Psoas muscle (tissue), 8 donors: ENCODE measurements at places on chromosomes 5 and 9.

GRCh38 chr5:135231289-135231688 is 167.7 kb downstream of the MACROH2A1 start:
- no peak for DNase-seq

DNA sequence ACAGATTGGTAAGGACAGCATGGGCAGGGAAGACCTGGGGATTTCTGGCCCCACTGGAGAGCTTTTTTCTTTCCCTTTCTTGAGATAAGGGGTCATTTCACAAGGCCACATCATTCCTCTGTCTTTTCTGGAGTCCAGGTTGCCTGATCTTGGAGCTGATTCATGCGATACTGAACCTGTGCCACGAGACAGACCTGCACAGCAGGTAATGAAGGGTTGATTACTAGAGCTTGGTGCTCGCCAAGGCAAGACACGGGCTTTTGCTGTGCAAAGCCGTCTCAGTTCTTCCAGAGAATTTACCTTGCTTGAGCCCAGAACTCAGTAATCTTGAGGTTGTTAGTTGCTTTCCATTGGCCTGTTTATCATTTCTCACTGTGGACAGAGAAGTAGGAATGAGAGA is 39.2 kb downstream of the NUP188 start:
- DNase-seq = no peak

DNA sequence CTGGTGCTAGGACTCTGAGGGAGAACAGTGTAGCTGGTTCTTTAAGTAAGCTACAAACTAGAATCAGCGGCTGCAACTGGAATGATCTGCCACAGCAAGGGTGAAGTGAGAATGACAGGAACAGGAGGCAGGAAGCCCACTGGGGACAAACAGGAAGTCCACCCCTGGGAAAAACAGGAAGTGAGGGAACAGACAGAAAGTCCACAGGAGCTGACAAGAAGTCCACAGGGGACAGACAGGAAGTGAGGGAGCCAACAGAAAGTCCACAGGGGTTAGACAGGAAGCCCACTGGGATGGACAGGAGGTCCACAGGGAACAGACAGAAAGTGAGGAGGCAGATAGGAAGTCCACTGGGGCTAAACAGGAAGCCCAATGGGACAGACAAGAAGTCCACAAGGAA is 15.5 kb downstream of the ADAMTS16 start:
- no peak for DNase-seq

GRCh38 chr9:131125038-131125287 is 423 bp upstream of the NUP214 start:
- DNase-seq = no peak

GRCh38 chr9:137277329-137278041 is at the start of gene TOR4A:
TOR4A (plus strand) TSS chr9:137277726; CDS start chr9:137278690, 964 bp downstream.
- peak; percentile 84 for DNase-seq

- no peak for DNase-seq
Observed at GRCh38 chr5:168315416-168316138, 24.1 kb downstream of the WWC1 start.

DNA sequence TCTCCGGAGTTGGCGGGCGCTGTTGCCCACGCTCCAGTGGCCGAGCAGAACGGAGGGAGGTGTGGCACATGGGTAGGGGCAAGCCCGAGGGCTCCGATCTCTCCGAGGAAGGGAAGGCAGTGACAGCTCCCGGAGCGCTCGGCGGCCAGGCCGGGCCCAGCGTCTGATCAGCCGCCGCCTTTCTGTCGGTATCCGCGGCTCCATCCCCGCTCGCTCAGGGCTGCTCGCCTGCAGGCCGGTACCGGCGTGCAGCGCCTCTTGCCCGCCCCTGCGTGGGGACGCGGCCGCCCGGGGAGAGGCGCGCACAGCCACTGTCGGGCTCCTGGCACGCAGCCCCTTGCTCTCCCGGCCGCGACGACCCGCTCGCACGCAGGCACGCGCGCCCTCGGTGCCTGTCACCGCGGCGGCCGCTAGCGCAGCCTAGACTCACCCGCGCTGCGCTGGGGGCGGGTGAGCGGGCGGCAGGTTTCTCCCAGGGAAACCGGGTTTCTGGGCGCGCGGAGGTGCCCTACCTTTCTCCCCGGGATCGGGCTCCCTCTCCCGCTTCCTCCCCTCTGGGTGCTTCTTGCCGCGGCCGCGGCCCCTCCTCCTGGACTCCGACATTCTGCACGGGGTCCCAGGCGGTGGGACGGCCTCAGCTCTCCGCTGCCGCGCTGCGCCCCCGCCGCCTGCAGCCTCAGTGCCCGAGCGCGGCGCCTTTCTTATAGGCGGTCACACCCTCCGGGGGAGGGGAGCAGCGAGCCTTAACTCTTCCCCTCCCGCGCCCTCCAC is 108.4 kb downstream of the PSD2 start:
- DNase-seq = peak; percentile 64
